Activated CD4-positive, alpha-beta memory T cell treated with anti-CD3 and anti-CD28 coated beads for 36 hours (primary cell): ENCODE measurements at places on chromosomes 1 and 21. TPM values are rescaled to one million over a fixed set of nuclear protein-coding genes. Genes with fewer than 3 reads are reported as not detected.

The IQGAP3 gene
- 16.9 TPM for total RNA-seq

The WNT4 gene
- not detected for total RNA-seq

The ACKR1 gene
- total RNA-seq = not detected

The ITLN2 gene
- not detected for total RNA-seq

The DNALI1 gene
- not detected for total RNA-seq

The OR2T29 gene
- not detected for total RNA-seq

The TSTD1 gene
- 77.7 TPM for total RNA-seq

The CIART gene
- total RNA-seq = 1.3 TPM

DNA sequence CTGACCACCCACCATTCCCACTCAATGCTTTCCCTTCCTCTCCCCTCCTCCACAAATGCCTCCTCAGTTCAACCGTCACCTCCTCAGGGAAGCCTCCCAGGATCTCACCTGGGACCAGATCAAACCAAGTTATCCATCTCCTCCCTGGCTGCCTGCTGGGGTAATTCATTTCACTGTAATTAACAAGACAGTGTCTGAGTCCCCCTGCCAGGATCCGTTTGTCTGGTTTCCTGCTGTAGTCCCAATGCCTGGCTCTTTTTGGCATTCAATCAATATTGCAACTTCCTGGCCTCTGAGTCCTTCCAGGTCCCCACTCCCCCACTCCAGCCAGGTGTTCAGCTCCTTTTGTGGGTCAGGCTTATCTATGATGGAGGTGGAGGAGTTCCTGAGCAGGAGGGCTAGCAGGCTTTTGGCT, 687.7 kb downstream of the PTPRU start:
- no peaks in the 10 kb centered on the region for H3K36me3 ChIP-seq
- no peak for DNase-seq
- no peak overlapping the region for H3K4me3 ChIP-seq
- no peak overlapping the region for H3K27ac ChIP-seq
- H3K4me1 ChIP-seq = no peaks in the 10 kb centered on the region

GRCh38 chr1:10339815-10340214, 59.0 kb upstream of the PGD start:
- H3K27me3 ChIP-seq = no peaks in the 10 kb centered on the region
- H3K27ac ChIP-seq = no peak overlapping the region

GRCh38 chr21:27300770-27301169, 333.9 kb upstream of the ADAMTS5 start:
- no peaks in the 10 kb centered on the region for H3K36me3 ChIP-seq
- H3K4me1 ChIP-seq = no peaks in the 10 kb centered on the region
- no peak overlapping the region for H3K4me3 ChIP-seq
- H3K27ac ChIP-seq = no peak overlapping the region
- H3K27me3 ChIP-seq = no peaks in the 10 kb centered on the region
- no peak for DNase-seq

DNA sequence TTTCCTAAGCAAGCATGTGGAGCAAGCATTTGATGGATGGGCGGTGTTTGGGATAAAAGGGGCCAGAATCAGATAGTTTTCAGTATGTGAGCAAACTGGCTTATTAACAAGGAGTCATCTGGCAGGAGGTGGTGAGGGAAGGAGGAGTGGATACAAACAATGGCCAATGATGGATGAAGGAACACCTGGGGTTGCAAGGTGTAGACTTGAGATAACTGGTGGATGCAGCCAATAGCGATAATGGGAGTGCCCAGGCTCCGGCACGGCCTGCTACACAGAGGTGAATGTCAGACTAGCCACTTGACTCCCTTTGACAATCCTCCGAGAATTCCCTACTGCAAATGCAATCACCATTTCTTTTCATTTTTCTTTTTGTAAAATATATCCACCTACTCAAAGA, 41.7 kb downstream of the C8B start:
- H3K4me1 ChIP-seq = no peaks in the 10 kb centered on the region
- no peak for DNase-seq
- peaks cover 4% of the 10 kb centered on the region for H3K27me3 ChIP-seq
- H3K27ac ChIP-seq = no peak overlapping the region

DNA sequence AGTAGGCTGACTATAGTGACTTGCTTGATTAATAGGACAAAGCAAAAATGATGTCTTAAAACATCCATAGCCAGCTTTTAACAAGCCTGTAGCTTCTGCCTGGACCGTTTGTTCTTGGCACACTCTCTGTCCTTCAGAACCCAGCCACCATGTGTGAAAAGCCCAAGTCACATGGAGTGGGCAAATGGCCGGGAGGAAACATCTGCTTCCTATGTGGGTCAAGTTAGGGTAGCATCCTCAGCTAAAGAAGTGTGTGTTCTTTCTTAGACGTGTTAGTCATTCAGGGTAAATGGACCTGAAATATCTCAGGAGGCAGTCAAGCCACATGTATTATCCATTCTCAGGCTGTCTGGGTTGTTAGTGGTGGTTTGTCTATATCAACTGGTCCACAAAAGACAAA, 23.4 kb downstream of the RD3 start:
- no peak for DNase-seq
- H3K27ac ChIP-seq = no peak overlapping the region
- no peaks in the 10 kb centered on the region for H3K36me3 ChIP-seq

DNA sequence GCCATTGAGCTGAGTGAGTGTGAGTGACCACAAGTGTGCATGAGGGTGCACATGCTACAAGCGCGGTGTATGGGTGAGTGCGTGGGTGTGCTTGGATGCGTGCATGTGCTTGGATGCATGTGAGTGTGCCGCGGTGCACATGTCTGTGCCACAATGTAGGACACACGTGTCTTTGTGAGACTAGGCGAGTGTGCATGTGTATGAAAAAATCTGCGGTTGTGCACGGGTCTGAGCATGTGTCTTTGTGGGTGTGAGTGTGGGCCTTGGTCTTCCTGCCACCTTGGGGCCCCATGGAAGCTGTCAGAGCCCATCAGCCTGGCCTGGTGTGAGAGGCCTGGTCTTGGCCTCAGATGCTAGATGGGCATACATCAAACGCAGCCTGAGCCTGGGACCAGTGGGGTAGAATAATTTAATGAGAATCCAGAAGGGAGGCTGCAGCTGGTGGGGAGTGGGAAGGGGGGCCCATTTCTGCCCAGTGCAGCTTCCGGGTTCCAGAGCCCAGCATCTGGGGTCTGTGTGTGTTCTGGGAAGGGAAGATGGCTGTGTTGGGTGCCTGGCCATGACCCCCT, 103.9 kb upstream of the SLC2A1 start:
- peaks cover 3% of the 10 kb centered on the region for H3K27me3 ChIP-seq
- no peak overlapping the region for H3K4me3 ChIP-seq
- no peaks in the 10 kb centered on the region for H3K36me3 ChIP-seq

DNA sequence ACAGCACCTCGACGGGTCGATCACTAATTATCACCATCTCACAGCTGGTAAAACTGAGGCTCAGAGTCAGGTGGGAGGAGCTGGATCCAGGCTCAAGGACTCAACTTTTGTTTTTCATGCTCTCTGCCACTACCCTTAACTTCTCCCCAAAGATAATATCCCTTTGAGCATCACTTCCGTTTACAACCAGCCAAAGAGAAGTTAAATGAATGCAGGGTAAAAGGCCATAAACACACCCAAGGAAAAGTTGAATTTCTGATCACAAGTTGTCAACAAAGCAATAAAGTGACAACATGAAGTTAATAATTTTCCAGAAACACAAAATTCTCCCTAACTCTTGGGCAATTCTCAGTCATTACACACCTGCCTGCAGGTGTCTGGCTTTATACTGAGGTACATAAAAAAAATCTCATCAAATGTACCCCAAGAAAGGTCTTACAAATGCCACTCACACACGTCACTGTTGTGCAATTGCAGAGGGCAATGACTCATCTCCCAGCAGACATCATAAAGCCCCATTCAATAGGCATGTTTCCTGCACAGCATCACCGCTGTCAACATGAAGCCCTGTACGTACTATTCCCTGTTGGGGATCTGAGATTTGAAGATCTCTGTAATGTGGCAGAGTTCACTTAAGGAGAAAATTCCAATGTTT, 3.4 kb downstream of the OR2T11 start:
- H3K36me3 ChIP-seq = no peaks in the 10 kb centered on the region
- H3K4me1 ChIP-seq = no peaks in the 10 kb centered on the region
- H3K27ac ChIP-seq = no peak overlapping the region

DNA sequence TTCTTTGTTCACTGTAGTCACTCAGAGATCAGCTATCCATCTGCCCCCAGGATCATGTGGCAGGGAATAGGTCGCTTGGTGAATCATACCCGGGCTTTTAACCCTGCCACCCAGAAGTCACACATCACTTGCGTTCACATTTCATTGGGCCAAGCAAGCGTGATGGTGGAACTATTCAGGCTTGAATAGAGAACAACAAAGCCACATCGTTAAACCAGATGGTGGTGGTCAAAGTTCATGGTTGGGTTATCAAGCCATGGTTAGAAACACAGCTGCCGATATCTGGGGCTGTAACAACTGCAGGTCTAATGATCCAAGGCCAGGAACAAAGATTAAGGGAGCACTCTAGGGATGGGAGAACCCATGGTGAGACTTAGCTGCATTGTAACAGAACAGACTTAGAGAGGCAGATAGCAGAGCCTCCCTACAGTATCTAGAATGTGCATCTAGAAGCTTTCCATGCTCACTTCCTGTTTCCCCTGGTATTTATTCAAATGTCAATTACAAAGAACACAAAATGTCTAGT, 40.0 kb upstream of the PTPRC start:
- peaks cover 15% of the 10 kb centered on the region for H3K36me3 ChIP-seq
- peak overlapping the region; percentile 63 for H3K4me3 ChIP-seq
- no peaks in the 10 kb centered on the region for H3K27me3 ChIP-seq
- H3K27ac ChIP-seq = peak overlapping the region; percentile 82
- peaks cover 75% of the 10 kb centered on the region for H3K4me1 ChIP-seq

DNA sequence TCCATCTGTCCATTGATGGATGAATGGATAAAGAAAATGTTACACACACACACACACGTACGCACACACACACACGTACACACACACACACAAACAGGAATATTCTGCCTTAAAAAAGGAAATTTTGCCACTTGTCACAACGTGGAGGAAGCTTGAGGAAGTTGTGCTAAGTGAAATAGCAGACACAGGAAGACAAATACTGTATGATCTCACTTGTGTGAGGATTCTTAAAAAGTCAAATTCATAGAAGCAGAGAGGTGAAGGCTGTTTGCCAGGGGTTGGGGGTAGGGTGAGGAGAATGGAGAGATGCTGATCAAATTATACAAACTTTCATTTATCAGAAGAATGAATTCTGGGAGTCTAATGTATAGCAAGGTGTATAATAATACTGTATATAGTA, 73.2 kb downstream of the KIF14 start:
- no peaks in the 10 kb centered on the region for H3K36me3 ChIP-seq
- H3K27me3 ChIP-seq = no peaks in the 10 kb centered on the region
- peaks cover 17% of the 10 kb centered on the region for H3K4me1 ChIP-seq

DNA sequence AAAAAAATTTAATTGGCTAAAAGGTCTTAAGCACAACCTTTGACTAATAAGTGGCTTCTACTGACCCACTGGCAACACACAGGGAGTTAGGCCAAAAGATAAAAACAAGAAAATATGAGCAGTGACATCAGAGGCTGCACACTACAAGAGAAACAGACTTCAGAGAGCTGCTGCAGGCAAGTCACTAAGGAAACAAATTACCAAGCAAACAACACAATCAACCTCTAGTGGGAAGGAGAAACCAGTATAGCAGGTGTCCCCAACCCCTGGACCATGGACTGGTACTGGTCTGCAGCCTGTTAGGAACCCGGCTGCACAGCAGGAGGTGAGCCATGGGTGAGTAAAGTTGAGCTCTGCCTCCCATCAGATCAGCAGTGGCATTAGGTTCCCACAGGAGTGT, 20.8 kb upstream of the ENSA start:
- no peak overlapping the region for H3K4me3 ChIP-seq
- no peak for DNase-seq
- peaks cover 3% of the 10 kb centered on the region for H3K4me1 ChIP-seq
- no peak overlapping the region for H3K27ac ChIP-seq
- no peaks in the 10 kb centered on the region for H3K27me3 ChIP-seq

GRCh38 chr1:118960567-118961136, 27.5 kb downstream of the TBX15 start:
- no peaks in the 10 kb centered on the region for H3K36me3 ChIP-seq
- H3K4me3 ChIP-seq = no peak overlapping the region
- no peak for DNase-seq
- H3K4me1 ChIP-seq = no peaks in the 10 kb centered on the region

- DNase-seq = peak; percentile 89
- peak within 1 kb of the TSS; percentile 97 for H3K27ac ChIP-seq
- peak within 1 kb of the TSS; percentile 96 for H3K4me3 ChIP-seq
- peaks cover 53% of the 10 kb centered on the region for H3K4me1 ChIP-seq
These were observed at the start of gene LCK for GRCh38 chr1:32250893-32251716. TSS of gene LCK (plus strand) at chr1:32251265. CDS start at chr1:32274330, 23,065 bp downstream.

- peaks cover 5% of the 10 kb centered on the region for H3K27me3 ChIP-seq
- DNase-seq = no peak
- H3K27ac ChIP-seq = no peak overlapping the region
- H3K4me3 ChIP-seq = peak overlapping the region; percentile 77
These were observed 5.5 kb downstream of the RNF223 start for GRCh38 chr1:1068517-1069055.

DNA sequence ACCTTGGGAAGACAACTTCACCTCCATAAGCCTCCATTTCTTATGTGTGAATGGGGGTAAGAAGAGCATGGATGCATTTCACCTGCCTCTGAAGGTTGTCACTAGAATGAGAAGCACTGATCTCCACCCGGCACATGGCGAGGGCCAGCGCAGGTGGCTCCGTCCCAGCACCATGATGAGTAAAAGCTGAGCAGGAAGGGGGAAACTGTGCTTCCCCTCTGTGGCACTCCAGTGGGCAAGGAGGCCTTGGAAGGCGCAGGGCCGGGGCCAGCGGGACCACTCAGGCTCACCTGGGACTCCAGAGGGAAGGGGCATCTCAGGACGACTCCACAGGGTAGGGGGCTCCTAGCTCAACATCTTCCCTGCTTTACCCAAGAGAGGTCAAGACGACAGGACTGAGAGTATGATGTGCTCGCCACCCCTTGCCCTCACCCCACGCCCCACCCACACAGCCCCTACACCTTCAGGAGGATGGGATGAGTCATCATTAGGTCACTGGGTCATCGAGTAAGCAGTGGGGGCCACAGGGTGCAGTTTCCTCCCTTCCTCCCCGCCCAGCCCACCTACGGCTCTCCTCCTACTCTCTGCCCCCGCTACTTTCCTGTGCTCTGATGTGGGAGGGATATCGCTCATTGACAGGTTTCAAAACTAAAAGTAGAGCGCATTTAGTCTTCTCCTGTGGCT, 112.1 kb downstream of the HIVEP3 start:
- peaks cover 92% of the 10 kb centered on the region for H3K4me1 ChIP-seq
- H3K27ac ChIP-seq = peak overlapping the region; percentile 89
- DNase-seq = peak; percentile 81
- H3K4me3 ChIP-seq = peak overlapping the region; percentile 65
- no peaks in the 10 kb centered on the region for H3K27me3 ChIP-seq
- H3K36me3 ChIP-seq = peaks cover 2% of the 10 kb centered on the region

DNA sequence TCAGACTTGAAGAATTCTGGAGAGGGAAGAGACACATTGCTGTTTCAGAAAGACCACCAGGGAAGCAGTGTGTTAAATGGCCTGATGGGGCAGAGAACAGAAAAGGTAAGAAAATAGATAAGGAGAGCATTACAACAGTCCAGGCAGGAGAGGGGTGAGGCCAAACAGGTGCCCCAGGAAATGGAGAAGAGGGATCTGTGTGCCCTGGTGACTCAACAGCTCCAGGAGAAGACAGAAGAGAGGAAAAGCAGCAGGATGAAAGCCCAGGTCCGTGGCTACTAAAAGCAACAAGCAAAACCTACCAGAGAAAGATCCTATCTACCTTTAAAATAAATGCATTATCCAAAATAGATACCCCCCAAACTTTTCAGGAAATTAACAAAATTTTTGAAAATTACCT, 9.2 kb downstream of the TP53BP2 start:
- DNase-seq = no peak
- H3K4me1 ChIP-seq = peaks cover 33% of the 10 kb centered on the region
- H3K36me3 ChIP-seq = peaks cover 3% of the 10 kb centered on the region
- H3K27me3 ChIP-seq = no peaks in the 10 kb centered on the region
- no peak overlapping the region for H3K4me3 ChIP-seq

- H3K36me3 ChIP-seq = no peaks in the 10 kb centered on the region
- peaks cover 17% of the 10 kb centered on the region for H3K27me3 ChIP-seq
- no peak overlapping the region for H3K27ac ChIP-seq
- H3K4me3 ChIP-seq = no peak overlapping the region
These were observed 378 bp downstream of the ANKRD65 start for GRCh38 chr1:1420654-1421141.
